Stimulated activated CD4-positive, alpha-beta T cell treated with anti-CD3 and anti-CD28 coated beads, TNF-alpha, amount 100 ng/mL, for 1 hour (primary cell): ENCODE measurements at places on chromosomes 11 and 22.

DNA sequence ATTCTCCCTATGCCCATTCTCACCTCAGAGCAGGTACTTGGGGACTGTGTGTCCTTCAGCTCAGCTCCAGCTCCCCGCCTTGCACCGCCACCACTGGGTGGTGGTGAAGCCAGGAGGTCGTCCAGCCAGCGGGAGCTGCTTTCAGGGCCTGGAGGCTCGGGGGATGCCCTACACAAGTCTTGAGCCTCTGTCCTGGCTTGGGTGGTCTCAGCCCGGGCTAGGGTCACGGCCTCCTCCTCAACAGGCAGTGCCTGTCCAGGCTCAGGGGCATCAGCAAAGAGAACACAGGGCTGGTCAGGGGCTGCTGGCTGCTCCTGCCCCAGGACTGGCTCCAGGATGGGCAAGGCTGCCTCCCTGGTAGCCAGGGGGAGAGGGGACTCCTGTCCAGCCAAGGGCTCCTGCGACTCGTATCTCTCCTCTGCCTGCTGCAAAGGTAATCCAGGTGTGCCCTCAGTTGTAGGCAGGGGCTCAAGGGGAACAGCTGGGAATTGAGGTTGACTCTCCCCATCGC lies 12.2 kb downstream of the TNKS1BP1 start:
- no peak for DNase-seq

DNA sequence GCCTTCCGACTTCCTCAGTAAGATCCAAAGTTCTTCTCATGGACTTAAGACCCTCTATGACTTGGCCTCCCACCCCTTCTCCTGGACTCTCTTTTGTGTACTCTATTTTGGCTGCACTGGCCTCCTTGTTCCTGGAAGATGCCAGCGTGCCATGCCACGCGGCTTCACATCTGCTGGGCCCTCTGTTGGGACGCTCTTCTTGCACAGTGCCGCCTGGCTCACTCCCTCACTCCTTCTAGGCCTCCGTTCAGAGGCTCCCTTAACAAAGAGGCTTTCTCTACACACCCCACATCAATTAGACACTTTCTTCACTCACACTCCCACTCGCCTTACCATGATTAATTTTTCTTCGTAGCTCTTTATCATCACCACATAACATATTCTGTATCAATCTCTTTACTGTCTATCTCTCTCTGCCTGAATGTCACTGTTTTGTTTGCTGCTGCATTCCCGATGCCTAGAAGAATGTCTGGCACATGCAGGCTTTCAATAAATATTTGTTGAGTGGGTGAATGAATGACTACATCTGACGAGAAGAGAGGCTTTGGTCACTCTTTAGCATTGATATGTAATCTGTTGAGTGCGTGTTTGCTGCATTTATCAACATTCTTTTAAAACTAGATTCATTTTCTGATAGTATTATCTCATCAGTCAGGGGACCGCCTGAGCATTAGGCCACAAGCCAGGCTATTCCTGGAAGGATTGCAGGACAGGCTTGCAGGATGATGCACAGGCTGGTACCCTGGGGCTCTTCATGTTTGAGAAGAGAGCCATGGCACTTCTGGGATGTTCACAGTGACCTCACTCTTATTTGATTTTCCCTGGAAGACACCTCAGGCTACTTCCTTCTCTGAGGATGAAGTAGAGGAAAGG lies 60.6 kb upstream of the AMPD3 start:
- no peak for DNase-seq

DNA sequence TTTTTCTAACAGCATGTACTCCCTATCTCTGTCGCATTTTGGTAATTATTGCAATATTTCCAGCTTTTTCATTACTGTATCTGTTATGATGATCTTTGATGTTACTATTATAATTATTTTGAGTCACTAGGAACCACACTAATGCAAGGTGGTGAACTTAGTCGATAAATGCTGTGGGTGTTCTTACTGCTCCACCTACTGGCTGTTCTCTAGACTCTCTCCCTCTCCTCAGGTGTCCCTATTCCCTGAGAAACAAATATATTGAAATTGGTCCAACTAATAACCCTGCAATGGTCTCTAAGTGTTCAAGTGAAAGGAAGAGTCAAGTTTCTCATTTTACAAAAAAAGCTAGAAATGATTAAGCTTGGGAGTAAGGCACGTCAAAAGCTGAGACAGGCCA lies 10.5 kb downstream of the ARL14EP start:
- no peak for DNase-seq

DNA sequence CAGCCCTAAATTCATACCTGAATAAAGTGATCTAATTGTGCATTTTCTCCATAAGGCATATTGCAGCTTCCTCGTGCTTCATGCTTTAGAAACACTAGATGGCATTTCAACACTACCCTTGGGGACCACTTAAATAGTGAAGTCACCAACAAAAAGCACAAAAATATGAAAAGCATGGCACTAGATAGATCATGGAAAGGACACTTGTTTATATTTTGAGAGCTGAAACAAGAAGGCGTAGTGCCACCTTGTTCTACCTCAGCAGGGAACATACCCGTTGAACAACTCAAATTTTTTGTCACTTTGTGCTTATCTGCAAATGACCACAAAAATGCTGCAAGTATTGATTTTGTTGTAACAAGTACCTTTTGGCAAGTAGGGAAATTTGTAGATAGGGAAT lies 8.6 kb downstream of the TBCEL start:
- DNase-seq, result no peak

GRCh38 chr22:50161508-50162390 lies 8.8 kb upstream of the PANX2 start:
- no peak for DNase-seq

DNA sequence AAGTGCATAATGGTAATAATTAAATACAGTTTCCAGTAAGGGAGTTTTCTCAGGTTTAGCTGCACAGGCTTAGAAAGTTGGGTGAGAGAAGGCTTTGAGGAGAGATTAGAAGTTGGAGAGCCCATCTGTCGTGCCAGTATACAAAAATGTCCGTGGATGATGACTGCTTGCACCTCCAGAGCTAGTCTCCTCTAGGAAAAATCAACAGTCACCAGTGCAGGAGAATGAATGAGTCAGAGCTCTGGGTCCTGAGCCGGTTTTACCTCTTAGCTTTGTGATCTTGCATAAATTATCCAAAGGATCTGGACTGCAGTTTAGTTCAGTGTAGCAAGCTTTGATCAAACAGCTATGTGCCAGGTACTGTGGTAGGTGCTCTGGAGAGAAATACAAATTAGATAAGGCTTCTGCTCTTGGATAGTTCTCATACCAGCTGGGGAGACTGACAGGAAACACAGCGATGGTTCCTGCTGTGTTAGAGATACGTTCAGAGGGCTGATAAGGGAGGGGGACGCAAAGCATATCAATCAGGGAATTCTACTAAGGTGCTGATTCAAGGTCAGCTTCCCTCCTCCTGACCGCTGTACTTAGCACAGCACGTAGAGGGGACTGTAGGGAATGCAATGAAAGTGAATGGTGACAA lies 125.9 kb downstream of the TEAD1 start:
- DNase-seq, result no peak
